KG1 (cell line): ENCODE measurements at places on chromosomes 2 and 18.

GRCh38 chr2:160507464-160507863 is 13.9 kb upstream of the RBMS1 start:
- no peak for DNase-seq

- no peak for DNase-seq
Measured at GRCh38 chr2:241417626-241418025, 61.5 kb downstream of the FARP2 start.

DNA sequence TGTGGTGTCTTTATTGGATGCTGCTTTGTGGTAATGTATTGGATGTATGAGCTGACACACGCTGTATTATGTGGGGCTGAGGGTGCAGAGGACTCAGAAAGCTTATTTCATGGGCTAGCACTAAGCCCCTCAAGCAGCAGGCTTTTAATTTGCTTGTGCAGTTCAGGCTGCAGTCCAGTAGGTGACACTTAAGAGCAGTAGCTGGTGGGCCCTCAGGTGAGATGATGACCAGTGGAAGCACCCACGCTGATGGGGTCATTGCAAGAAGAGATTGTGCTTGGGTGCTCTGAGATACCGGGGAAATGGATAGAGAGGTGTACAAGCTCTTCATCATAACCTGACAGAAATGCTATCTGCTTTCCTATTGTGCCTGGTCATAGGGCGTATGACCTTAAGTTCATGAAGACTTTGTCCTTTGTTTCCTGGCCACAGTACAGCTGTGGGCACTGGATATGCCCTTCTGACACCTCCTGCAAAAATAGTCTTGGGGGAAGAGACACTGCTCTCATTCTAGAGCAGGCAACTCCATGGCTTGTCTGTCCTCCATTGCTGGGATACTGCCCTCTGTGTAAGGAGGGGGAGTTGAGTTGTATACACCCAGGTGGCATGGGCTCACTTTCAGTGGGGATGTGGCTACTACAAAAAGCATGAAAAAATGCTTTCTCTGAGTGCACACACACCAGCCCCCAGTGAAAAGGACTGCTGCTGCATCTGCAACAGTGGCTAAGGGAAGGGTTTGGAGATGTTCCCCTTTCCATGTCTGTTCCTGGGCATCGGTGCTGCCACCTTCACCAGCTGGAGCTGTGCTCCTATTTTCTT is 205.7 kb upstream of the ZSWIM2 start:
- no peak for DNase-seq

DNA sequence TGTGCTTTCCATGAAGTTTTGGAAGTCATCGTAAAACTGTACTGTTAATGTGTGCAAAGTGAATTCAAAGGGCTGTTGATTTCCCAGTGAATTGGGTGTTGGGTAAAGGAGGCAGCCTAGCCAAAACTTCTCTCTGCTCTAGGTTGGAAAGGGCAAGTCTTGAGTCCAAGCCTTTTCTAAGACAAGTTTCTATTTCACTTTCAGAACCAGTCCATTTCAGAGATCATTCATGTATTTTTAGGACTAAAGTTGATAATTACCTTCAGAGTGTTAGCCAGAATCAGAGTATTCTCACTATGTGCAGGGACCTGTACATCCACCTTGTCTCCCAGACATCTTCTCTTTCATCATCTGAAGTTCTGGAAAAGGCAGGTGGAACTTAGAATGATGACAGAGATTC is 636.1 kb upstream of the KLHL29 start:
- no peak for DNase-seq

- DNase-seq, result no peak
Measured at GRCh38 chr18:54984908-54985307, 25.6 kb upstream of the CCDC68 start.

GRCh38 chr18:31099450-31100230 is 2.6 kb downstream of the DSC2 start:
- DNase-seq, result no peak

DNA sequence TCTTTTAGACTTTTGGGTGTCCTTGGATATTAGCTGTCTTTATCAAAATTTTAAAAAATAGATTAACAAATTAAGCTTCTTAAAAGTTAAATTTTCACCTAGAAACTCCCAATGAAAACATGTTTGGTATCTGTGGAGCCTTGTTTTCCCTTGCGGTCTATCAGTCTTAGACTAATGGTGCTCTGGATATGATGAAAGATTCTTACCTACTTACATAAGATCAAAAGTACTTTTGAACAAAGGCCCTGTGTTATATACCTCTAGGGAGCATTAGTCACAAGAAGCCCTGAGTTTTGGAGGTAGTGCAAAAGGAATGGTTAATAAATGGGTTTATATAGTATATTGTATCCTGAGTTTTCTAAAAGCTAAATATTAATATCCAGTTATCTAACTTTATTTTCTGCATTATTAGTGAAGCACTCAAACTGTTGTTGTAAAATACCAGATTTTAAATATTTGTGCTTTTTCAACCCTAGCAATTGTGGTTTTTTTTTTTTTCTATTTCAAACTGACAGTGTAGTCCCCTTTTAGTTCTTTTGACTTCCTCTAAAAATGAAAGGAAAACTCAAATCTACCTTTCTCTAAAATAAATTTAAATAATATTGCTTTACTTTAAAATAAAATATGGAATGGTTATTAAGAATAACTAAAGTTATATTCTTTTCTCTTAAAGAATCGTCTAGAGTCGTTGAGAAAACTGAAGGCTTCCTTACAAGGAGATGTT is 18.1 kb downstream of the NDC80 start:
- DNase-seq, result no peak

DNA sequence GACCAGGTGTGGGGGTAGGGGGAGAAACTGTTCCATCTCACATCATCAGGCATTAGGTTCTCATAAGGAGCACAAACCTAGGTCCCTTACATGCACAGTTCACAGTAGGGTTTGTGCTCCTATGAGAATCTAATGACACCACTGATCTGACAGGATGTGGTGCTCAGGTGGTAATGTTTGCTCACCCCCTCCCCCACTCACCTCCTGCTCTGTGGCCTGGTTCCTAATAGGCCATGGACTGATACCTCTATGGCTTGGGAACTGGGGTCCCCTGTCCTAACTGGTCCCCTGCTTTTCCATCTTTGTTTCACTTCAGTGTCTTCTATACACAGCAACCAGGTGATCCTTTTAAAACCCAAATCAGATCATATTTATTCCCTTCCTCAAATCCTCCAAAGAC is 267.8 kb downstream of the TNS1 start:
- no peak for DNase-seq

DNA sequence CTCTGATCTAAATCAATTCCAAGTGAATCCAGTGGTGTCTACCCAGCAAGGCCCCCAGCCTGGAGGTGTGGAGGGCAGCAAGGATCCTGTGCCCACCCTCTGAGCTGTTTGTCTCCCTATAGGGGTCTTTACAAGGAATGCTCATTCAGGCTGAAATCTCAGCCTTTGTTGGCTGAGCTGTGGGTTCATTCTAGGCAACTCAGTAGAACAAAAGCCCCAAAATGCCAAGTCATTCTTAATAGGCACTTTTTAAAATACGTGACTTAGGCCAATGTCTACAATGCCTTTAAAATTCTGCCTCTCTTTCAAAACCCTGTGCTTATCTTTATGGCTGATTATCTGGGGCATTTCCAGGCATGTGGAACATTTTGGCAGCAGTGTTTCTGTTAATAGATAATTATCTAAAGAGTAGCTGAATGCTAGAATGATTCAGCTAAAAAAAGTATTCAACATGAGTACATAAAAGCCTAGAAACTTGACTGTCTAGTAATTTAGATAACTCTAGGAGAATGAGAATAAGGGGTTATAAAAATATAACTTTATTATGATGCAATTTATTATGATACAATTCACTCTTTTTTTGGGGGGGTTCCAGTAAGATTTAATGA is 7.4 kb downstream of the UGT1A6 start:
- DNase-seq, result no peak

DNA sequence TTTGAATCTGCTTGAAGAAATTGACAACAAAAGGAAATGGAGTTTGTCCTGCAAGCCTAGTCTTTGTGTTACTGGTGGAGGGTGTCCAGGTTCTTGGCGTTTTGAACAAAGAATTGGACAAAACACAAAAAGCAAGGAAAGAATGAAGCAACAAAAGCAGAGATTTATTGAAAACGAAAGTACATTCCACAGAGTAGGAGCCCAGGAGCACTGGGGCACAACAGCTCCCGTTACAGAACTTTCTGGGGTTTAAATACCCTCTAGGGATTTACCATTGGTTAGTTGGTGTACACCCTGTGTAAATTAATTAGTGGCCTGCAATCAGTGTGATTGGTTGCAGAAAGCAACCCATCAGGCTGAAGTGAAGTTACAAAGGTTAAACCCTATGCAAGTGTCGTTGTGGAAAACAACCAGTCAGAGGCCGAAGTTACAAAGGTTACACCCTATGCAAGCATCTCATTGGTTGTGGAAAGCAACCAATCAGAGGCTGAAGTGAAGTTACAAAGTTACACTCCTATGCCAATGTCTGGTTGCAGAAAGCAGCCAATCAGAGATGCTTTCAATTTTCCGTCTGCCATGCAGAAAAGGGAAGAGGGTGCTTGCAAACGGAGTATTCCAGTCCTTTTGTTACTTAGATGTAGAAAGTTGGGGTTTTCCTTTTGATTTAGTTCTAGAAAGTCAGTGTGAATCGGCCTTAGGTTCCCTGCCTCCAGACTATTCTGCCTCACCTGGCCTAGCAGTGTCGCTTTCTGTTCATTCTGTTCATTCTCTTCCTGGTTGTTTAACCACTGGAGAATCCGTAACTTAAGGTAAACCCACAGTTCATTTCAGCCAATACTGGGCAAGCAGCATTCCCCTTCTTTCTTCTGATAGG is 47.6 kb upstream of the PTH2R start:
- no peak for DNase-seq

DNA sequence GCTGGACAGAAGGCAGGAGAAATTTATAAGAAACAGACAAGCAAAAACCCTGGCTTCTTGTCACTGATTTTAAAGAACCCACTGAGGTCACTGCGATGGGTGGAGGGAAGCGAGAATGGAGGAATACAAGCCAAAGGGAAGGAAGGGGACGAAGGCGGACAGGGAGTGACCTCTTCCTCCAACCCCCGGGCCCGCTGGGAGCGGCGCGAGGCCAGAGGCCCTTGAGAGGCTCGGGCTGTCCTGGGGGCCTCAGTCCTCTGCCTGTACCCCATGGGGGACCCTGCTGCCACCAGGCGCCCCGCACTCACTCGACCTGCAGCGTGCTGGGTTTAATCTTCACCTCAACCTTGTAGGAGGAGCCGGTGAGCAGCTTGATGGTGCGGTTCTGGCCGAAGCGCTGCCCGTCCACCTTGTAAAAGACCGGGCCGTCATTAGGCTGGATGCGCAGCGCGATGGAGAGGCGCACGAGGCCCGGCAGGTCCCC is 793 bp downstream of the CNRIP1 start:
- DNase-seq, result no peak

DNA sequence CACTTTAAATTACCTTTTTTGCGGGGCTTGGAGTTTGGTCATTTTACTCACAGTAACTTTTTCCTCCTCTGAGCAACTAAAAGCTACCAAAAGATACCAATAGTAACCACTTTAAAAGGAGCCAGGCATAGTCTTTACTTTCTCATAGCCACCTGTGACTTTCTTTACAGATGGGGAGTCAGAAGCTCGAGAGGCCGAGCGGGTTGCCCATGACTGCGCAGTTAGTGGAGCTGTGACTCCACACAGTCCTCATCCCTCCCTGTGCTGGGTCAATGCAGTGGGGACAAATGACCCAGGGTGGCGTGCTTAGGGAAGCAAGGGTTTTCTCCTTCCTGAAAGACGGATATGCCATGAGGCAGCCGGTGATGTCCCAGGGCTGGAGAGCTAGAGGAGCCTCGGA is 11.9 kb downstream of the LCT start:
- no peak for DNase-seq

- no peak for DNase-seq
Measured at GRCh38 chr18:39238981-39239660, 1673.5 kb upstream of the CELF4 start.

- no peak for DNase-seq
Measured at GRCh38 chr18:26487437-26487836, 60.9 kb downstream of the KCTD1 start.

- DNase-seq, result no peak
Measured at GRCh38 chr2:120712180-120712681, 23.4 kb upstream of the GLI2 start.

- no peak for DNase-seq
Measured at GRCh38 chr2:181311837-181312236, 145.3 kb upstream of the ITGA4 start.

DNA sequence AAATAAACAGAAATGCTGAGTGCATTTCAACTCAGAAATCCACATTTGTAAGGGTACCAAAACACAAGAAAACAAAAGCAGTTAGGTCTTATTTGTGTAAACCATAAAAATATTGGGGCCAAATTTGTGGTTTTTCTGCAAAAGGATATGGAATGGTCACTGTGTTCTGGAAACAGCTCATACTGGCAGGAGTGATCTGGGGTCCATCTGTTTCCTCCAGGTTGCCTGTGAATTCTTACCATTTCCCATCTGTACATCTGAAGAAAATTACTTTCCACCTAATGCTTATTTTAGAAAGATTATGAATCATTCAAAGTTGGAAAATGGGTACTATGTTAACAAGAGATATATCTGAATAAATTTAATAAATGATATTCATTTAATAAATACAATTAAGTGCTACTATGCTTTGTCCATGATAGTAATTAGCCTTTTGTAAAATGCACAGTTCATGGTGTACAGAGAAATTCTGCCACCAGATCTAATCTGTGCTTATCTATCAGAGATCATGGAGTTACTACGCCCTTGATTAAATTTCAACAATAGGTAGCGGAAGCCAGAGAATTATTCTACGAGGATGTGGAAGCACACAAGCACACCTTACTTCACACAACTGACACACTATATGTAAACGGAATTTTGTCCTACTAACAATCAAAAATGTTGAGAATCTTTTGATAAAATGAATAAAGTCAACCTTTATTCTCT is 10.9 kb downstream of the ALS2 start:
- DNase-seq, result no peak

DNA sequence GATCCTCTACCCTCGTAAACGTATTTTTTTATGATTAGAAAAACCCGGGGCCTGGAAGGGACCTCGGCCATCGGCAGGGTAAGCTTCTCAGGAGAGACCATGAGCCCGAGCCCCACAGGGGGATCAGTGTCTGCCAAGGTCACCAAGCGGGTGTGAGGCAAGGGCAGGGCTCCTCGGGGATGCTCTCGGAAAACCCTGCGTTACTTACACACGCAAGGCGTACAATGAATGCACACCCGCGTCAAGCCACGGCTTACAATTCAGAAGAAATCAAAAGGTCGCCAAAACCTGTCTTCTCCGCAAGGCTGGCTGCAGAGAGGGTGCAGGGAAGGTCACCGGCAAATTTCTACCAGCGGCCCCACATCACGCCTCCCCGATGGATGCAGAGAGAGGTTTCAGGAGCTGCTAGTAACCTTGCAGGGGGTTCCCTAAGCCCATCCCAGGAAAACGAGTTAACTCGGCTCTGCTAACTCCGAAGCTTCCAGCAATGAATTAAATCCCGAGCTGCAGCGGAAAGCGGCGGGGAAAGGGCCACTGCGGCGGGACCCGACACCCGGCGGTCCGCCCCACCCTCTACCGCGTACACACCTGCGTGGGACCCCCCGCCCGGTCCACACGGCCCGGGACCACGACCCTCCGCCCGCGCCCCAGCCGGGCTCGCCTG is 638 bp downstream of the ST3GAL5 start:
- DNase-seq, result peak; percentile 59

- no peak for DNase-seq
Measured at GRCh38 chr2:234789556-234790325, 162.1 kb upstream of the SH3BP4 start.

GRCh38 chr2:105840933-105841332 is 96.2 kb downstream of the NCK2 start:
- no peak for DNase-seq

- no peak for DNase-seq
Measured at GRCh38 chr2:88100489-88100858, 27.4 kb downstream of the FABP1 start.

GRCh38 chr2:55761024-55761423 is 67.4 kb upstream of the PNPT1 start:
- DNase-seq, result no peak

GRCh38 chr2:130824492-130825061 is 12.1 kb upstream of the ARHGEF4 start:
- DNase-seq, result no peak
